H1 (cell line): ENCODE measurements at places on chromosomes 16 and 17. TPM values are rescaled to one million over a fixed set of nuclear protein-coding genes. Genes with fewer than 3 reads are reported as not detected.

DNA sequence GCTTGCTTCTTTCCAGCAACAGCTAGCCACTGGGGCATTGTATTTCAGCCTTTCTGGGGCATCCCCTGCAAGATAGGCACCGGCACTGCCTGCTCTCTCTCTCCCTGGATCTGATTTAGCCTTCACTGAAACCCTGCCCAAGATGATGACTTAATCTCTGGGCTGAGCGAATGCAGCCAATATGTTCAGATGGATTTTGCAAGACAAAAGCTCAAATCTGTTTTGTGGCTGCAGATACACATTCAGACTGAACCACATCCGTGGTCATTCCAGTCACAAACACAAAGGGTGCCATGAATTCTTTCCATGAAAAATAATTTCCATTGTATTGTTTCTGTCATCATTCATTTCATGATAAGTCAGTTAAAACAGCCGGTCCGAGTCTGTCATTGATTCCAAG lies 24.2 kb downstream of the SOST start:
- no peak for DNase-seq

- DNase-seq = no peak
Measured at GRCh38 chr16:57947261-57947660, 23.7 kb downstream of the CNGB1 start.

DNA sequence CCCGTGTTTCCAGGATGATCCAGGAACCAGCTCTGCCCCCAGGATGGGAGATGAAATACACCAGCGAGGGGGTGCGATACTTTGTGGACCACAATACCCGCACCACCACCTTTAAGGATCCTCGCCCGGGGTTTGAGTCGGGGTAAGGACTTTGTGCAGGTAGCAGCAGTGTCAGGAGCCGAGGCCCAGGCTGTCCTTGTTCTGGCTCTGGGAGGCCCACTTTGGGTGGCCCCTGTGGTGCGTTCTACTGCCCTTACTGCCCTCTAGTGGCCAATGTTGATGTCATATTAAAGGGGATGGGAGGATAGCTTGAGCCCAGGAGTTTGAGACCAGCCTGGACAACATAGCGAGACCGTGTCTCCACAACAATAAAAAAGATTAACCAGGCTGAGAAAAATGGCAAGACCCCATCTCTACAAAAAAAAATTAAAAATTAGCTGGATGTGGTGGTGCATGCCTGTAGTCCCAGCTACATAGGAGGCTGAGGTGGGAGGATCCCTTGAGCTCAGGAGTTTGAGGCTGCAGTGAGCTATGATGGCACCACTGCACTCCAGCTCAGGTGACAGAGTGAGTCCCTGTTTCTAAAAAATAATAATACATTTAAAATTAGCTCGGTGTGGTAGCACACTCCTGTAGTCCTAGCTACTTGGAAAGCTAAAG lies 20.9 kb upstream of the CLEC18A start:
- DNase-seq = no peak

- no peak for DNase-seq
Measured at GRCh38 chr16:28985211-28986041, 574 bp downstream of the LAT start.

GRCh38 chr17:52027620-52028295 lies 130.8 kb downstream of the CA10 start:
- no peak for DNase-seq

- DNase-seq = no peak
Measured at GRCh38 chr16:88017587-88018101, 66.4 kb downstream of the BANP start.

Gene CCL14
- not detected in 2 replicates for total RNA-seq

Gene PPL
- total RNA-seq = 28.8 and 29.5 TPM in 2 replicates

Gene PRDM7
- total RNA-seq = not detected in 2 replicates
